A549 treated with RU486 at 1 μM for 4 hours (cell line): ENCODE measurements at places on chromosomes 16 and 17. TPM values are rescaled to one million over a fixed set of nuclear protein-coding genes. Genes with fewer than 3 reads are reported as not detected.

Gene RHBDL3
- total RNA-seq, result 2.9 to 5.2 TPM (median 4.6 TPM) in 5 replicates

Gene C1QL1
- 15.6 to 36.2 TPM (median 31.7 TPM) in 5 replicates for total RNA-seq

Gene EVPLL
- total RNA-seq, result 0.06 TPM in 1 of 5 replicates, not detected in the others

Gene TTLL6
- 0.48 to 0.97 TPM (median 0.71 TPM) in 5 replicates for total RNA-seq

Gene CACNG4
- 9.1 to 13.0 TPM (median 10.5 TPM) in 5 replicates for total RNA-seq

Gene MYO15A
- 0.30 to 0.63 TPM (median 0.42 TPM) in 5 replicates for total RNA-seq

Gene TMEM88
- total RNA-seq, result 0.31 to 1.5 TPM (median 0.71 TPM) in 5 replicates

Gene SLC52A1
- 0.41 to 1.00 TPM (median 0.51 TPM) in 5 replicates for total RNA-seq

Gene HBA2
- 0.55 to 0.80 TPM (median 0.57 TPM) in 3 of 5 replicates, not detected in the others for total RNA-seq

Gene CBX2
- 13.7 to 19.2 TPM (median 17.2 TPM) in 5 replicates for total RNA-seq

Gene TNK1
- total RNA-seq, result 1.5 to 2.1 TPM (median 1.9 TPM) in 5 replicates

Gene ASIC2
- 1.6 to 2.9 TPM (median 2.3 TPM) in 5 replicates for total RNA-seq

Gene KRTAP4-4
- not detected in 5 replicates for total RNA-seq

Gene ZNF652
- 7.1 to 10.1 TPM (median 8.1 TPM) in 5 replicates for total RNA-seq

Gene KIFC3
- total RNA-seq, result 138 to 197 TPM (median 184 TPM) in 5 replicates

Gene SYT17
- total RNA-seq, result 9.8 to 13.7 TPM (median 10.9 TPM) in 5 replicates
